ENCODE measurements at places on chromosomes 7 and 10.

- DNase-seq, result no peak
These were observed 20.9 kb upstream of the GOLGA7B start for GRCh38 chr10:97828721-97829120.

- DNase-seq, result peak; percentile 55
These were observed 732 bp downstream of the FAM53B start for GRCh38 chr10:124743191-124744101.

- DNase-seq, result no peak
These were observed 303.1 kb downstream of the KCNMA1 start for GRCh38 chr10:77334501-77334900.

GRCh38 chr7:80781561-80781979 lies 137.3 kb downstream of the SEMA3C start:
- peak; percentile 80 for DNase-seq

DNA sequence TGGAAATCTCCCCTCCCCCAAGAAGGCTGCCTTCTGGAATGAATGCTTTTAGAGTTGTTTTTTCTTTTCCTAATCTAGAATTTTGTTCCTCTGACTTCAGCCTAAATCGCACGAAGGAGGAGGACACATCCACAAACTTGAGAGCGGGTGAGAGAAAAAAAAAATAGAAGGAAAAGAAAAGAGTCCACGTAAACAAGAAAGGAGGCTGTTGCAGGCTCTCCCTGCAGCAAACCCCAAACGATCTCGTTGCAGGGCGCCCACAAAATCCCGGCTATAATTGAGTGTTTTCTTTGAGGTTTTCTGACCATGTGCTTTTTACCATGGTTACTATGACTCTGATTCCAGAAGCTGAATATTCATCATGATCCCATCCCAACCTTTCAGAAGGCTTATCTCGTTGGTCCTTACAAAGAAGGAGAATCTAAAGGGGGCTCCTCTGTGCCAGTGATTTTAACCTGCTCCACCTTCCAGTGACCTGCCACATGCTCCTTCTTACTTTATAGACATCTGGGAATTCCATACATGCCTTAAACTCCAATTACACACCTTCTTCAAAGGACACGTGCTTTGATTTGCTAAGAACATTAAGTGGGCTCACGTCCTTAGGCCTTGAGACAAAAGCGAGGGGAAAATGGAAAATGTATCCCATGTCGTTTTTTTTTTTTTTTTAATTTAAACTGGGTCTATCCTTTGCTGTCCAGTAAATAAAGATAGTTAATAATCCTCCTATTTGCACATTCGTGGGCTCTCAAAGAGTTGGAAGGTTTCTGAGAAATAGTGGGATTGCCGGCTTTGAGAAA lies 5.8 kb downstream of the TWIST1 start:
- DNase-seq, result peak; percentile 57

DNA sequence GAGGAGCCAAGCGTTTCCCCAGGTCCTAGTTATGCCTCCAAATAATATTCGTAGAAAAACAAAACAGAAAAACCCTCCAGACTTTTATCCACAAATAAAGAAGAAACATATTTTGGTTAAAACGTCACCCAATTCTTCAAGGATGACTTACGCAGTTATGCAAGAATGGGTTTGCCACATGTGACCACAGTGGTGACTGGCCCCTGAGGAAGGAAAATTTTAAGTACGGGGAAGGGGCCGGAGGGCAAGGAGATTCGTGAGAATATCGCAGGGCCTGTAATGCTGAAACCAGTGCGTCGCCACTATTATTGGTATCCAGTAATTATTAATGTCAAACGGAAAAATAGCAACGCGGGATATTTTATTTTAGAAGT lies 537 bp upstream of the MRPS24 start:
- peak; percentile 99 for DNase-seq

DNA sequence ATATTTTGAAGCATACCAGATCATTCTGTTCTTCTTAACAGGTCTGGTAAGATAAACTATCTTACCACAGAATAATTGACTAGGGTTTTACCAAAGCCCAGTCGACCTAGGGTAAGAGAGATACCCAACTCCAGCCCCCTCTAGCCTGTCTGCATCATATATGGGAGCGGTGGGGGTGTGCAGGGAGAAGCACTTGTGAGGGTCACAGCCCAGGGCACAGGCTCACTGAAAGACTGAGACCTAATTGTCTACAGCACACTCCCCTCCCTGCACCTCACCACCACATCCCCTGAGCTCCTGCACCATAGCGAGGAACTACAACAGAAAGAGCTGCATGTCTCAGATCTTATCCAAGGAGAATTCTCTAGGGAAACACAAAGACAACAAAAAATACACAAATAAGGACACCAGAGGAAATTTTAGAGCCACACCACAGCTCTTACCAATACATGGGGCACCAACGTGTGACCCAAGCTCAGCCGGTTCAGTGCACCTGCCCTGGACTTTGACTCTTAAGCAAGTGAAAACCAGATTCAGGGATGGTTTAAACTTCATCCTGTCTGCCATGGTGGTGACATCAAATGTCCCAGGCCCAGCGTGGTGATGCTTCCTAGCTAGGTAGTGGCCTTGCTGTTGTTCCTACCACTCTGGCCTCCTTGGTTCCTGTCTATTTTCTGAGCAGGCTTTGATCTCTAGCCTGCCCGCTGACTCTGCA lies 150.8 kb downstream of the HERPUD2 start:
- no peak for DNase-seq

DNA sequence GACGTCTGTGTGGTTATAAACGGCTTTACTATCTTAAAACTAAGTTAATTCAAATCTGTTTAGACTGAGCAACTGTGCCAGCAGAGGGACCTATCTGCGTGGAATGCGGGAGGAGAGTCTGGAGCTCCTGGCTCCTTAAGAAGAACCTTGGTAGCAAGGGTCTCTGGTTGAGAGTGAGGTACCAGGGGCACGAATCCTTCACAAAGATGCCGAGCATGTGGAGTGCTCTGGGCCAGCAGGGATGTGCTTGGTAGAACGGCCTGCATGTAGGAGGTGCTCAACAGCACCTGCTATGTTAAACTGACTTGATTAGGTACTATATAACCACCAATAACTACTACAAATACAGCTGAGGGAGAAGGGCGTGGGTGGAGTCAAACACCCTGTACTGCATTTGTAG lies 102.6 kb downstream of the VIPR2 start:
- DNase-seq, result no peak

GRCh38 chr10:96765406-96766240 lies 45.3 kb upstream of the PIK3AP1 start:
- DNase-seq, result peak; percentile 76

DNA sequence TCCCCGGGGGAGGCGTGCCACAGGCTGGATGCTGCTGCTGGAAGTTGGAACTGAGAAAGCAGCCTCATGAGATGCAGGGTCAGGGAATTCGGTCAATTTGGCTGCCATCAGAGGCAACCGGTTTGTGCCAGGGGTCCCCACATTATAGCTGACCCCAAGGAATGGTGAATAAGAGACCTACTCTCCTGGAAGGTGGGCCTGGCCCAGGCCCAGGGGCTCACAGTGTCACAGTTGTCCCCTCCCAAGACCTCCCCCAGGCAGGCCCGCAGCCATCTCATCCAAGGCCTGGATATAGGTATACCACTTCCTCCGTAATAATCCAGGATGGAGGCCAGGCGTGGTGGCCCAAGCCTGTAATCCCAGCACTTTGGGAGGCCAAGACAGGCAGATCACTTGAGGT lies 114.6 kb downstream of the NPTX2 start:
- no peak for DNase-seq

Measured in ELR (cell line).